Adrenal gland (tissue), 19 donors: ENCODE measurements at places on chromosomes 7 and 10. TPM values are rescaled to one million over a fixed set of nuclear protein-coding genes. Genes with fewer than 3 reads are reported as not detected.
A peak's percentile ranks its signal among the peaks of the same experiment; 100 is the strongest.

NAT16 gene
- total RNA-seq = not detected

GRCh38 chr7:159032322-159032721 is 112.3 kb downstream of the VIPR2 start:
- no peaks in the 10 kb centered on the region for H3K27me3 ChIP-seq
- no peak overlapping the region for H3K27ac ChIP-seq
- DNase-seq = no peak
- H3K4me1 ChIP-seq = peaks cover 13% of the 10 kb centered on the region
- H3K4me3 ChIP-seq = no peak overlapping the region
- H3K36me3 ChIP-seq = no peaks in the 10 kb centered on the region

- H3K4me1 ChIP-seq = no peaks in the 10 kb centered on the region
- H3K36me3 ChIP-seq = no peaks in the 10 kb centered on the region
- H3K4me3 ChIP-seq = no peak overlapping the region
- H3K27me3 ChIP-seq = no peaks in the 10 kb centered on the region
Measured at GRCh38 chr7:44980393-44981034, 1.7 kb upstream of the MYO1G start.

DNA sequence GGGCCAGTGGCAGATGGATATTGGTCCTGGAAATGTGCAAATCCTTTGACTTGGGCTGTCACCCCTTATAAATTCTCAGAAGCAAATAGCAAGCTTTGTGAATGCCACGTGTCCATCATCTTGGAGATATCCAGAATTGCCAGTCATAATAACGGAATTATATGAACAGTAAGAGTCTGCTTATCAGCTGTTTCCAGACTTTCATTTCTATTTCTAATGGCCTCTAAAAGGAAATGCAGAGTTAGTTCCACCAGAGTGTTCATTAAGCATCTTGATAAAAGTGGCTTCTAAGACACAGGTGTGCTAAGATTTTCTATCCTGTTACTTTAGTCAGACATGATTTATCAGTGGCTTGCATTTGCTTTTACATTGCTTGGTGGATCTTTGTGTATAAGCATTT is 87.4 kb downstream of the RAMP3 start:
- peaks cover 6% of the 10 kb centered on the region for H3K27me3 ChIP-seq
- DNase-seq = no peak
- no peaks in the 10 kb centered on the region for H3K36me3 ChIP-seq
- H3K4me3 ChIP-seq = no peak overlapping the region

SLC26A4 gene
- 0.42 TPM for total RNA-seq

- H3K4me3 ChIP-seq = no peak overlapping the region
- peaks cover 10% of the 10 kb centered on the region for H3K27me3 ChIP-seq
- peaks cover 7% of the 10 kb centered on the region for H3K4me1 ChIP-seq
- H3K27ac ChIP-seq = no peak overlapping the region
- H3K36me3 ChIP-seq = no peaks in the 10 kb centered on the region
Measured at GRCh38 chr7:155791214-155791737, 21.0 kb downstream of the SHH start.

- H3K36me3 ChIP-seq = no peaks in the 10 kb centered on the region
- no peak overlapping the region for H3K4me3 ChIP-seq
- H3K4me1 ChIP-seq = peaks cover 17% of the 10 kb centered on the region
- no peak for DNase-seq
- H3K27me3 ChIP-seq = no peaks in the 10 kb centered on the region
Measured at GRCh38 chr10:113019692-113020474, 69.8 kb downstream of the TCF7L2 start.

LRRD1 gene
- total RNA-seq = 0.50 TPM

OR2A1 gene
- total RNA-seq = 0.20 TPM

DNA sequence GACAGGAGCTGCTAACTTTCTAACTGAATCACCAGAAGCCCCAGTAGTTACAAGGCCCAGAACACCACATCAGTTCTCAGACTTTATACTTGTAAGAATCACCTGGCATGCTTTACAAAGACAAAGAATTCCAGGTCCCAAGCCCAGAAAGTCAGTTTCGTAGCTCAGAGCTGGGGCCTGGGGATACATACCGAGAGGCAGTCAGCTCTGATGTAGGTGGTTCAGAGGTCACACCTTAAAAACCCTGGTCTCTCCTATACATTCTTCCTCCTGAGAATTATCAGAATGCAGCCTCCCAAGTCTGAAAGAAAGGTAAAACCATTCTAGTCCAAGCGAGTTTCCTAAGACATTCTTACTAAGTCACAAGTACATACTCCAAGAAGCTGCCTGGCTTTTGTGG is 2.3 kb downstream of the GRB10 start:
- DNase-seq = no peak
- no peak overlapping the region for H3K4me3 ChIP-seq
- no peak overlapping the region for H3K27ac ChIP-seq
- no peaks in the 10 kb centered on the region for H3K36me3 ChIP-seq
- H3K4me1 ChIP-seq = peaks cover 11% of the 10 kb centered on the region

DNA sequence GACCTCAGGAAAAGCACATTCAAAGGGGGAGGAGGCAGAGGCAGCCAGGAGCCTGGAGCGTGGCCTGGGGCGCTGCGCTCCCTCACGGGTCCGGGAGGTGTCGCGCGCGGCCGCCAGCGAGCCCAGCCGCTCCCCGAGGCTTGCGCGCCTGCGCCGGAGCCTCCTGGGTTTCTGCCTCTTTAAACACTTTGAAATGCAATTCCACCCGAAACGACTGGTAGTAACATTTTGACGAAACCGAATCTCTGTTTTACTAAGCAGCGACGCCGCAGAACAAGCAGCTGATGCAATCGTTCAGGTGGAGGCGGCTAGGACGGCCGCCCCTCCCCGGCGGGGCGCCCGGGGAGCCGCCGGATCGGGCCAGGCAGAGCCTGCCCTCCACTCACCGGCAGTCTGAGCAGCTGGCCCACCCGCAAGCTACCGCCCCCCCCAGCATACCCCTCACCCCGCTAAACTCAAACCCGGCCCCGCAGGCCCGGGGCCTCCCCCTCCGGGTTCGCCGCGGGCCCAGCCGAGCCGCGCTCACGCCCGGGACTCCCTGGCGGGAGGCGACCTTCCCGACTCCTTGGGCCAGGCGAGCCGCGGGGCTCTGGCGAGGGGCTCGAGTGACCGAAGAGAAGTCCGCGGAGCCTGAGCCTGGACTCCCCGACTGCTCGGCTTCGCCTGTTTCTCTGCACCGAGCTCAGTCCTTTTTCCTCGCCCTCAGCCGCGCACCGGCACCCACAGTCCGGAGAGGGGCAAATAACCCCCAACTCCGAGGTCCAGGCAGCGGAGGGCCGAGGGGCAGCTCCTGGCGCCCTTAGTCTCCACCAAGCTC is 3.2 kb downstream of the MKX start:
- H3K27me3 ChIP-seq = peaks cover 56% of the 10 kb centered on the region
- peaks cover 47% of the 10 kb centered on the region for H3K4me1 ChIP-seq
- H3K36me3 ChIP-seq = no peaks in the 10 kb centered on the region
- H3K4me3 ChIP-seq = peak overlapping the region; percentile 32

DNA sequence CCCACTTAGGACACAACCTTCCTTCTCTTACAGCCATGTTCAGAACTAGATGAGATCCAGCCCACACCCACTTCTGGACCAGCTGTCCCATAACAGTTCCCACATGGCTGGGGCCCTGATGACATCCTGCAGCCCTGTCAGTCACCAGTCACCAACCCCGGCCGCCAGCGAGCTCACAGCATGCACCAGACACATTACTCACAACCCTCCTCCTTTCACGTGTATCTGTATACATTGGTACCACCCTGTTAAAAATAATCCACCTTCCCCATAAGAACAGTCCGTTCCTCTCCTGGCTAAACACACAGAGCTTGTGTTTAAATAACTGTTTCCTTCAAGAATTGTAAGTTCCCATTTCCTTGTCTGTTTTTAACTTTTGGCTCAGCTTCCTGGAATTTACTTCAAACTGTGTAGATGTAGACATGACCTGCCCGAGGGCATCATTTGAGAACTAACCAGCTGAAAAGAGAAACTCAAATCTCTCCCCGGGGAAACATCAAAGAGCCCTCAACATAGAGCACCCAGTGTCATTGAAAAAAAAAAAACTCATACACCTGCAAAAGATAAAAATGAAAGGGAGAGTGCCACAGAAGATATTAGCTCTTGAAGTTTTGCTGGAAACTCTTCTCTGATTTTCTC is 26.0 kb upstream of the PRLHR start:
- no peaks in the 10 kb centered on the region for H3K27me3 ChIP-seq
- no peaks in the 10 kb centered on the region for H3K36me3 ChIP-seq
- no peak overlapping the region for H3K27ac ChIP-seq
- no peak for DNase-seq
- H3K4me1 ChIP-seq = no peaks in the 10 kb centered on the region
- H3K4me3 ChIP-seq = no peak overlapping the region

GRCh38 chr7:54946271-54946670 is 72.5 kb upstream of the EGFR start:
- H3K27me3 ChIP-seq = no peaks in the 10 kb centered on the region
- no peak overlapping the region for H3K27ac ChIP-seq
- H3K36me3 ChIP-seq = no peaks in the 10 kb centered on the region
- no peak for DNase-seq

GRCh38 chr10:5529702-5530411 is 5.1 kb downstream of the CALML3 start:
- no peaks in the 10 kb centered on the region for H3K36me3 ChIP-seq
- H3K27me3 ChIP-seq = no peaks in the 10 kb centered on the region
- DNase-seq = no peak
- no peak overlapping the region for H3K4me3 ChIP-seq

DNA sequence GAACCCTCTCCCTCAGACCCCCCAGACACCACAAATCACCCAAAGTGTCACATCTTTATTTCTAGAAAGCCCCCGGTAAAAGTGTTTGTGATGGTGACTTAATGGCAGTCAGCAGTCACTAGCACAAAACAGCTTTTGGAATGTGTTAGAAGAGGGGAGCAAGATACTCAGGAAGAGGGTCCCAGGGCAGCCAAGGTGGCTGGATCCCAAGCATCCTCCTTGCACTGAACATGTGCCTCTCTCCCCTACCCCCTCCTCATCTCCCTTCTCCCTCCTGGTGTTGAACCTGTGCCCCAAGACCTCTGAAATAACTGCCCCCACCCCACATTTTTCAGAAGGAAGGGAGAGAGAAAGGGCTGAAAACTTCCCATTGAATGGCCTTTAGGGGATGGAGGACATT is 37.8 kb upstream of the MXI1 start:
- no peaks in the 10 kb centered on the region for H3K4me1 ChIP-seq
- no peaks in the 10 kb centered on the region for H3K36me3 ChIP-seq
- no peak for DNase-seq
- H3K27me3 ChIP-seq = peaks cover 52% of the 10 kb centered on the region

DNA sequence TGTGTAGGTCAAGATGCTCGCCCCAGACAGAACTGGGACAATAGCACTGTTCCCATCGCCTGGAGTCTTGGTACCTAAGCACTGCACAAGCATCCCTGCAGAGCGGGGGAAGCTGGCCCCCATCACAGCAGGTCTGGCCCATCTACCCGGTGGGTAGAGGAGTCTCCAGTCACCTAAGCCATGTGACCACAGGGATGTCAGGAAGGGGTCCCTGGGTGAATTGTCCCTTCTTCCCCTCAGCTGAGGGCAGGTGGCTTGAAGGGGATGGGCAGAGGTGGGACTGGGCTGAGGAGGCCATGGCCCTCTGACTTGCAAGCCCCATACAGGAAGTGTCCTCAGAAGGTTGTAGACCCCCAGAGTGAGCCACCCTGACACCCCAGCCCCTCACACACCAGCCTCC is 39.7 kb downstream of the FRMPD2 start:
- H3K27ac ChIP-seq = no peak overlapping the region
- no peak for DNase-seq
- no peaks in the 10 kb centered on the region for H3K27me3 ChIP-seq
- H3K36me3 ChIP-seq = no peaks in the 10 kb centered on the region
- H3K4me3 ChIP-seq = no peak overlapping the region
- H3K4me1 ChIP-seq = no peaks in the 10 kb centered on the region

AKR1D1 gene
- total RNA-seq = not detected

DNA sequence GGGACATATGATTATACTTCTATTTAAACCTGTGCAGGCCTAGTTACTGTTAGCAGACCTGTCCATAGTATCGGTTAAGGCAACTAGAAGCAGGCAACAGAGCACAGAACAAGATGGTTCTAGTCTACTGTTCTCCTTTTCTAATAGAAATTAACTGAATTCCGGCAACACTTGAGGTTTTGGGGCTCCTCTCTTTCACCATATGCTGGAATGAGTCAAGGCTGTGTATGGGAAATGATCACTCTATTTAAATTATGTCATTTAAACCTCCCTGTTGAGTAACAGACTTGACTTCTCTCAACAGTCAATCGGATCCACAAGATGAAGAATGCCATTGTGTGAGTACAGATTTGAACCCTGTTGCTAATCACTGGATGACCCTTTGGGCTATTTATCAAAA is 6.2 kb upstream of the OTUD1 start:
- no peak overlapping the region for H3K27ac ChIP-seq
- H3K27me3 ChIP-seq = no peaks in the 10 kb centered on the region
- no peaks in the 10 kb centered on the region for H3K4me1 ChIP-seq

CALML5 gene
- total RNA-seq = not detected

- H3K36me3 ChIP-seq = no peaks in the 10 kb centered on the region
- H3K4me1 ChIP-seq = no peaks in the 10 kb centered on the region
- H3K4me3 ChIP-seq = no peak overlapping the region
- no peak overlapping the region for H3K27ac ChIP-seq
- no peak for DNase-seq
Measured at GRCh38 chr7:48416327-48416908, 245.2 kb downstream of the ABCA13 start.

- no peaks in the 10 kb centered on the region for H3K27me3 ChIP-seq
- no peak for DNase-seq
- H3K4me3 ChIP-seq = no peak overlapping the region
- H3K36me3 ChIP-seq = no peaks in the 10 kb centered on the region
Measured at GRCh38 chr10:116657863-116658551, 37.3 kb downstream of the PNLIPRP2 start.

GRCh38 chr10:126398924-126399323 is 10.6 kb upstream of the ADAM12 start:
- no peaks in the 10 kb centered on the region for H3K4me1 ChIP-seq
- H3K4me3 ChIP-seq = no peak overlapping the region
- no peaks in the 10 kb centered on the region for H3K36me3 ChIP-seq
- DNase-seq = no peak

PTPRN2 gene
- total RNA-seq = 2.8 TPM

DNA sequence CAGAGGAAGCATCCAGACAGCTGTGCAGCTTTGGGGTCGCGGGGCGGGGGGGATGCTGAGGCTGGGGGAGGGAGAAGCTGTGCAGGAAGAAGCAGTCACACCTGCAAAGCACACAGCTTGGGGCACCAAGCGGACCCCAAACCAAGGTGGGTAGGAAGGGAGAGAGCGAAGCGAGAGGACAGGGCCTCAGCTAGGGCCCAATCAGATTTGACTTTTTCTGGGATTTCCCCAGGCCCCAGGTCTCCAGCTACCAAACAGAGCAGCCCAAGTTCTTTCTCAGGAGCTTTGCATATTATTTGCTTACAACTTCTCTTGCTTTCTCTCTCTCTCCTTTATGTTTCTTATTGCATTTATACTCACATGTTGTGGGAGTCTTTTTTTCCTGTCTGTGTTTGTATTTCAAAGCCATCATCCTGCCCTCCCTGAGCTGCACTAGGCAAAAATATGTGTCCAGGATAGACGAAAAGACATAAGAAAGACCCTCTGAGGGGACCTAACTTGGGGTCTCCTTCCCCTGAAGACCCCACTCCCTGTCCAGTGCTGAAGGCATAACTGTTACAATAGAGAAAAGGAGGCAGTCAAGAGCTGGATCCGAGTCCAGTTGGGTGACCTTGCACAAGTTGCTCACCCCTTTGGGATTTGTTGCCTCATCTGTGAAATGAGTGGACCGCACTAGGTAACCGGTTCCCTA is 50.6 kb upstream of the SMNDC1 start:
- H3K4me1 ChIP-seq = peaks cover 18% of the 10 kb centered on the region
- H3K4me3 ChIP-seq = no peak overlapping the region
- DNase-seq = no peak

NKX2-3 gene
- total RNA-seq = not detected

GRCh38 chr10:29920408-29921070 is 138.8 kb downstream of the JCAD start:
- no peak overlapping the region for H3K4me3 ChIP-seq
- H3K4me1 ChIP-seq = no peaks in the 10 kb centered on the region
- H3K27ac ChIP-seq = no peak overlapping the region
- H3K36me3 ChIP-seq = no peaks in the 10 kb centered on the region
- no peaks in the 10 kb centered on the region for H3K27me3 ChIP-seq

COL28A1 gene
- total RNA-seq = 0.66 TPM
